ENCODE measurements at places on chromosomes 3 and 15. TPM values are rescaled to one million over a fixed set of nuclear protein-coding genes. Genes with fewer than 3 reads are reported as not detected.

PAQR9 gene
- not detected for polyA plus RNA-seq

HYKK gene
- polyA plus RNA-seq = 7.2 TPM

ITGA11 gene
- 0.92 TPM for polyA plus RNA-seq

SERPINI2 gene
- polyA plus RNA-seq = not detected

MCF2L2 gene
- not detected for polyA plus RNA-seq

SENP8 gene
- 1.2 TPM for polyA plus RNA-seq

All from sigmoid colon (tissue), 7 donors.